Myometrial cell (primary cell): ENCODE measurements at places on chromosomes 13 and 19. TPM values are rescaled to one million over a fixed set of nuclear protein-coding genes. Genes with fewer than 3 reads are reported as not detected.

The GRK1 gene
- total RNA-seq = not detected in 2 replicates

The CLDND2 gene
- total RNA-seq = not detected in 2 replicates

The MYADM gene
- total RNA-seq = 67.2 and 68.3 TPM in 2 replicates

The F7 gene
- not detected in 2 replicates for total RNA-seq

The ZNF99 gene
- not detected in 2 replicates for total RNA-seq

The DAND5 gene
- total RNA-seq = not detected in 2 replicates

The MBD3L2 gene
- not detected in 2 replicates for total RNA-seq
